ENCODE measurements at places on chromosomes 12 and 14.

DNA sequence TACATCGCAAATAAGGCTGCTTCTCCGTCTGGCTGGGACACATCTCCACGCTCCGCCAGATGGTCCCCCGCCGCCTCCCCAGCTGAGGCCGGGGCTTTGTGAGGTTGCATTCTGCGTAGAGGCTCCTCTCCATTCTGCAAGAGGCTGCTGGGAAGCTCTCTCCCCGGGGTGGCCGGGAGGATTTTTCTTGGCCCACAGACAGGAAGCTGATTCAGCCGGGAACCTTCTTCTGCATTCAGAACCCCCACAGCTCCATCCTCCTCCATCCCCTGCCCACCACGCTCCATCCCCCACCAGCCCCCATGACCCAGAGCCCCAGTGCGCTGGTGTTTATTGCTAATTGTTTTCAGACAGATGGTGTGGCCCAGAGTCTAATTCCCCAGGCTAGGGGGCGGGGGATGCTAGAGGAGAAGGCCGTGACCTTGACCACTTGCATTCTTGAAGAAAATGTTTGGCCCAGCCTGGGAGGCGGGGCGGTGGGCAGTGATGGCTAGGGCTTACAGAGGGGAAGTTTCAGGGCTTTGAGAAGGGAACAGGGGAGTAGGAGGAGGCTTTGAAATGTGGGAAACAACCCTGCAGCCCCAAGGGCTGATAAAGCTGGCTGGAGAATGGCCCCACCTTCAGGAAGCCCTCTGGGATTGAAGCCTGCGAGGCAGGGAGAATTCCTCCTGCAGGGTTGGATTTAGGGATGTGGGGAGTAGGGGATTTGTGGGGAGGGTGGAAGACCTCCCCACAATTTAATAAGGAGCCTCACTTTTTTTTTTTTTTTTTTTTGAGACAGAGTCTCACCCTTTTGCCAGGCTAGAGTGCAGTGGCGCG is 88.5 kb upstream of the NCOR2 start:
- peak; percentile 90 for DNase-seq

DNA sequence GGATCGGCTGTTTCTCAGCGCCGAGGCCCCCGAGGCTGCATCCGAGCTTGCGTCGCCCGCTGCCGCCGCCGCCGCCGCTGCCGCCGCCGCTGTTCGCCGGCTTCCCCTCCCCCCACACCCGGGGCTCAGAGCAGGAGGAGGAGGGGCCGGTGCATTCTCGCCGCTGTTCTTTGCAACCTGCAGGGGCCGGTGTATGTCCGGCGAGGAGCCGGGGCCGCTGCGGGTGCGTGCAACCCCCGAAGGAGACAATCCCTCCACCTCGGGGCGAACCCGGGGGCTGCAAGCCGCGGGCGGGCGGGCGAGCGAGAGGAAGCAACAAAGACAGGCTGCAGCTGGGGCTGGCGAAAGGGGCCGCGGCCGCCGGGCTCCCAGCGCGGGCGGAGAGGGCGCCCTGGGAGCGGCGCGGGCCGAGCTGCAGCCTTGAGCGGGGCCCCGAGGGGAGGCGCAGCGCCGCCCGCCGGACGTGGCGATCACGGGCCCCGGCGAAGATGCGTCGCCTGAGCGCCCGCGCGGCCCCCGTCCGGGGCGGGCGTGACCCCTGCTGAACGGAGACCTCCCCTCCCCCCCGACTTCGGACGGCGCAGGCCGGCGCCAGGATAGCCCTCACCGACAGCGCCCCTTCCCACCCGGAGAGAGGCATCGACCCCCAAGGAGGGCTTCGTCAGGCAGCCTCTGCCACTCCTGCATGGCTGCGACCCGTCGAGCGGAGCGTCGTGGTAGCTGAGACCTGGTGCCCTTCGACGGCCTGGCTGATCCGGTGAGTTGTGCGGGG is 702 bp downstream of the FAM222A start:
- peak; percentile 75 for DNase-seq

DNA sequence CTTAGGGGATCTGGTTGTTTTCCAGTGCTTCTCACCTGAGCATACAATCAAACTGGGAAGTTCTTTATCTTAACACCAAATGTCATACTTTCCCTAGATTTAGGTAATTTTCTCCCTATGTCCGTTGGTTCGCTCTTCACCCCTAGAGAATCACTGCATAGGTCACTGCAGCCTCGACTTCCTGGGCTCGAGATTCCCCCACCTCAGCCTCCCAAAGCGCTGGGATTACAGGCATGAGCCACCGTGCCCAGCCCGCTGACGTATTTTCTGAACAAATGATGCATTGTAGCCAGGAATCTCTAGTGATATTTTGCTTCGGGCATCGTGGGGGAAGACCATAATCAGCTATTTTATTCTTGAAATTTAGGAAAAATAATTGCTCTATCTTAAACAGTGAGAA is 1.1 kb upstream of the RPL41 start:
- peak; percentile 29 for DNase-seq

GRCh38 chr12:122123761-122124145 is 45.2 kb downstream of the MLXIP start:
- no peak for DNase-seq
